ENCODE measurements at places on chromosomes 4 and X.

DNA sequence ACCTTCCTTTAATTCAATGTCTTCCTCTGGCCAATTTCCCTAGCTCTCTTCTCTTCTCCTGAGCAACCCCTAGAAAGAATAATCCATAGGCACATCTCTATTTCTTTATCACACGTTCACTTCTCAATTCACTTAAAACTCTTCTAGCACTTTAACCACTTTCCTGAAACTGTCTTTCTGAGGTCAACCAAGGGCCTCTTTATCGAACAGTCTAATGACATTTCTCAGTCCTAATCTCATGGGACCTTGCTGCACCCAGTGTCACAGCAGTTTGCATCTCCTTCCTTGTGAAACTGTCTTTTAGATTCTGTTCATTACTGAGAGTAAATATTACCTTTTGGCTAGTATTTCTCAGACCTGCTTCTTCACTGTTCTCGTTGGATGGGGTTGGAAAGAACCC, 285.3 kb upstream of the RASGEF1B start:
- DNase-seq: no peak

GRCh38 chrX:153635788-153636668, 11.0 kb upstream of the DUSP9 start:
- no peak for DNase-seq

- DNase-seq: peak; percentile 76
These were observed at the start of gene ARSJ for GRCh38 chr4:113979148-113979904. Gene ARSJ (minus strand): TSS chr4:113979647. CDS start chr4:113978834, 813 bp downstream.

- DNase-seq: no peak
These were observed 139.7 kb downstream of the RBM47 start for GRCh38 chr4:40489961-40490360.

- no peak for DNase-seq
These were observed 228.1 kb downstream of the ZNF674 start for GRCh38 chrX:46317163-46317562.

GRCh38 chr4:107757283-107757682, 37.2 kb upstream of the PAPSS1 start:
- no peak for DNase-seq

DNA sequence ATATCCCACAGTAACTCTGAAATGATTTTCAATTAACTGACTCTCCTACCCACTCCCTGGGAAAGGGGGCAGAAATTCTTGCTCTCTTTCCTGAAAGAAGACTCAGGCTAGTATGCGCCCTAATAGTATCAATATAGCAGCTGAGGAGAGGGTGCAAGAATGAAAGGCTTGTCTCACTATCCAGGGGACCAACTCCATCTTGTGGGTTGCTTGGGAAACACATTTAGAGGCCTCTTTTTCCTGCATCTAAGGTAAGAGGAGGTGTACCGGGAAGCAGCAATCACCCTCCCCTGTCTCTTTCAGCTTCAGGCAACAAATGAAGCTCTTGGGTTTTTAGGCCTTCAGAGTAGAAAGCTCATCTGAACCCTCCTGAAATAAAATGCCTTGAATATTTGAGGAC, 11.3 kb downstream of the TMEM255A start:
- DNase-seq: no peak

- no peak for DNase-seq
These were observed at the start of gene UCHL1 for GRCh38 chr4:41256740-41257256. Gene UCHL1 (plus strand): TSS chr4:41256928. CDS start chr4:41256977, 49 bp downstream.

GRCh38 chr4:6377626-6378492, 94.6 kb downstream of the PPP2R2C start:
- DNase-seq: no peak

All from T1000 (cell line).